BJ (cell line): ENCODE measurements at places on chromosomes 1 and 21. TPM values are rescaled to one million over a fixed set of nuclear protein-coding genes. Genes with fewer than 3 reads are reported as not detected.
A peak's percentile ranks its signal among the peaks of the same experiment; 100 is the strongest.

DNA sequence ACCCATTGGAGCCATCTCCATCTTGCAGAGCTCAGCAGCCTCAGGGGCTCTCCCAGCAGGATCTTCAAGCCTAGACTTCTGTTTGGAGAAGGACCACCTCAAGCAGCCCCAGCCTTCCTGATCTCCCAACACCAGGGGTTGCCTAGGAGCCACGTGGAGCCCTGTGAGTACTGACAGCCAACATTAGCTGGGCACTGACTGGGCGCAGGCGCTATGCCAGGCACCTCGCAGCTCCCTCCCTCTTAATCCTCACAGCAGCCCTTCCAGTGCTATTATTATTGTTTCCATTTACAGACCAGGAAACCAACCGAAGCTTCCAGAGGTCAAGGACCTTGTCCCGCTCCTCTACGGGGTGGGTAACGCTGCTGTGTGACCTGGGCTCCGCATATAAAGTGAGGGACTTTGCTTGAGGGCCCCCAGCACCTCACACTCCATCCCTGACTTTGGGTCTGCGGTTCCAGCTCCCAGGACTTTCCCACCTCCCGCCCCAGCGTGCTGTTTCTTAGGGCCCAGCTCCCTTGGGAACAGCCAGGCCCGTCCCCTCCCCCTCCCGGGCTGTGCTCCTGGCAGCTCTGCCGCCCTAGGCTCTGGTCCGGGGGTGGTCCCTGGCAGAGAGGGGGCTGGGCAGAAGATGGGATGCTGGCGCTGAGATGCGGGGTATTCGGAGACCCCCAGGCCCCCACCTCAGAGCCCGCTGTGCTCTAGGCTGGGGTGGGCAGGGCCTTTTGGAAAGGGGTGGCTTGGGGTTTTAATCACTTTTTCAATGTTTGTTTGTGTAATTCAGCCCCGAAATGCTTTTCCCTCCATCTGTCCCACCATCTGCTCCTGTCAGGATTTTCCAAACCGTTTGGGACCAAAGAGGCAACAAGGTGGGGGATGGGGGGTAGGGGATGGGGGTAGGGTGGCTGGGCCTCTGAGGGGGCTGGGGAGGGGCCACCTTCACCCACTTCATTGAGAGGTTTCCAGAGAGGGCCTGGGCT, 4.1 kb upstream of the HPCA start:
- no peak for DNase-seq

Gene WNT9A
- polyA plus RNA-seq: 0.85 and 1.5 TPM in 2 replicates

- DNase-seq: no peak
Measured at GRCh38 chr21:45506836-45507522, 35.3 kb downstream of the SLC19A1 start.

- DNase-seq: peak; percentile 73
Measured at GRCh38 chr1:214427871-214428277, 123.5 kb downstream of the PTPN14 start.

DNA sequence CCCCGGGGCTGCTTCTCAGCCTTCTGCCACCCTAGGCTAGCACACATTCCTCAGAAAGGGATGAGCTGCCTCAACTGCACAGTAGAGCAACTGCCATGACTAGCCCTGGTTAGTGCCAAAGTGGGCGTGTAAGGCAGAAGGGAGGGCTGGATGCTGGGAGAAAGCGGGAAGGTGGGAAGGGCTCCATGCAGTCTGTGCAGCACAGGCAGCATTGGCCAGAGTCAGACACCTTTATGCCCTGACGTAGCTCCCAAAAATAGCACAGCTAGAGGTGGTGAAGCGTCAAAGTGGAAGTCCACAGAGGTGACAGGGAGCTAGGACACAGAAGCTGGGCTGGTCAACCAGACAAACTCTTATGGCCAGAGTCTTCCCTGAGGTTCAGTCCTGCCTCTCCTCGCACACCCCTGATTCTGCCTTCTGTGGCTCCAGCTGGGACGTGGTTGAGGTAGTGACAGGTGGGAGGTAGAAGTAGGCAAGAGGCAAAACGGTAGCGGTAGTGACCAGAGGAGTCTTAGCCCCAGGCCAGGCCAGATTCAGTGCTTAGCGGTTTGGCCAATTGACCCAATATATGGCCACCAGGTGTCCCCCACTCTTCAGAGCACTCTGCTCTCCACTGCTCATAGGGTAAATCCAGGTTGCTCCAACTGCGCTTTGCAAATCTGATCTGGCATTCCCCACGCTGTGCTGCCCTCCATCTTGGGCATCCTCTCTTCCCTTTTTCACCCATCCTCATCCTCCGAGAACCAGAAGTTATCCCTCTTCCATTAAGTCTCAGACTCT, 45.6 kb downstream of the DDX20 start:
- no peak for DNase-seq

Gene ELAPOR1
- polyA plus RNA-seq: 1.1 and 2.3 TPM in 2 replicates

Gene ALPL
- polyA plus RNA-seq: 0.28 and 0.45 TPM in 2 replicates

Gene RIMKLA
- 0.01 and 0.02 TPM in 2 replicates for polyA plus RNA-seq

Gene ERO1B
- polyA plus RNA-seq: 0.74 and 2.2 TPM in 2 replicates

Gene FCMR
- 0.56 and 1.4 TPM in 2 replicates for polyA plus RNA-seq

GRCh38 chr1:235157150-235157549, 3.9 kb downstream of the RBM34 start:
- DNase-seq: no peak

- no peak for DNase-seq
Measured at GRCh38 chr1:229689273-229689672, 63.2 kb downstream of the URB2 start.

Gene WLS
- 28.4 and 34.9 TPM in 2 replicates for polyA plus RNA-seq

Gene FMO1
- 0.91 and 2.0 TPM in 2 replicates for polyA plus RNA-seq

Gene IL20
- polyA plus RNA-seq: not detected in 2 replicates

GRCh38 chr1:151594143-151594625, 17.7 kb upstream of the SNX27 start:
- no peak for DNase-seq

DNA sequence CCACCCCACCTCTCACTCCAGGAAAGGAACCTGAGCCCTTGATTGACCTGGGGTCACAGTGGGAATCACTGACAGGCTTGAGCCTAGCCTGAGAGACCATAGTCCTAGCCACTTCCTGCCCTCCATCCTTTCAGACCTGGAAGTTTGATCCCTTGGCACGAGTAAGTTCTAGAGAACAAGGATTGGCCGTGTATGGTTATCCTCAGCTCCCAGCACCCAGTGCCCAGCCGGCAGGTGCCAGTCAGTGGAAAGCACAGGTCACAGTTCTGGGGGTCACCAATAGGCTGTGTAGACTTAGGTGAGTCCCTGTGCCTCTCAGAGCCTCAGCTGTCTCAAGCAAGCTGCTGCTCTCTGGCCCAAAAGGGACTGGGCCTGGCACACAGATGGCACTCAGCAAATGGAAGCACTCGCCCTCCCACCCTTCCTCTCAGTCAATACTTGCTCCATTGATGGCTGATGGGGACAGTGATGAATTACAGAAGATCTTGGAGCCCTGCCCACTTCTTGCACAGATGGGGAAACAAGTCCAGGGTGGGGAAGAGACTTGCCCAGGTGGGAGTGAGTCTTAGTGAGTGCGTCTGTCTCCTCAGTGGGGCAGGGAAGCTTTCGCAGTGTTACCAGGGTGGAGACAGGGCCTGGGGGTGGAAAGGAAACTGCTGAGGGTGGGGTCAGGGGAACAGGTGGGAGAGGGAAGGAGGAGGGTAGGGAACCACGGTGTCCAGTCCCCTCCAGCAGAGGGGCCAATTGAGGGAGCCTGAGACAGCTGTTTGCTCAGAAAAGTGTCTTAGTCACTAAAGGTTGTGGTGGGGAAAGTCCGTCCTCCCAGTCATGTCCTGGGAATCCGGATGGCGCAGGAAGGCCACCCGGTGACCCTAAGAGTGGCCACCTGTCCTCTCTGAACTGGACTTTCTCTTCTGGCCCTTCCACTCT, 2.6 kb upstream of the KCNQ4 start:
- DNase-seq: no peak
